Stimulated activated CD8-positive, alpha-beta memory T cell treated with anti-CD3 and anti-CD28 coated beads, Interleukin-4, amount 100 ng/mL, for 4 hours (primary cell): ENCODE measurements at places on chromosomes 3 and 15.

DNA sequence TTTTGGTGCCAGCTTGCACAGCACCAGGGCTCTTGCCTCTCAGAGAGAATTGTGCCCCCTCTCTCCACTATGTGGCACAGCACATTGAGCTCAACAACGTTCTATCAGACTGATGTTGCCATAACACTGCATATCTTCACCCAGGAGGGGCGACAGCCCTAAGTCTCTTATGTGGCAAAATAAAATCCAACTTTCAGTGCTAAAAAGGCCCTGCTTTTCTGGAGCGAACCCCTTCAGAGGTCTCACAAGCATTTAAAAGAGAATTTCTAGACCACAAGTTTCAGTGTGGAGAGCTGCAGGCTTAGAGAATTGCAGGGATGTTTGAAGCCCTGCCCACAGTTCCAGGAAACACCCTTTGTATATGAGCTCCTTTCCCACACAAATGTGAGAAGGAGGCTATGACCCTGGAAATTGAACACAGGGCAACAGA is 85.5 kb downstream of the LIPC start:
- DNase-seq: no peak

GRCh38 chr3:25821746-25822573 is 32.1 kb downstream of the OXSM start:
- DNase-seq: no peak

GRCh38 chr15:80179025-80179759 is 26.4 kb downstream of the FAH start:
- DNase-seq: no peak

DNA sequence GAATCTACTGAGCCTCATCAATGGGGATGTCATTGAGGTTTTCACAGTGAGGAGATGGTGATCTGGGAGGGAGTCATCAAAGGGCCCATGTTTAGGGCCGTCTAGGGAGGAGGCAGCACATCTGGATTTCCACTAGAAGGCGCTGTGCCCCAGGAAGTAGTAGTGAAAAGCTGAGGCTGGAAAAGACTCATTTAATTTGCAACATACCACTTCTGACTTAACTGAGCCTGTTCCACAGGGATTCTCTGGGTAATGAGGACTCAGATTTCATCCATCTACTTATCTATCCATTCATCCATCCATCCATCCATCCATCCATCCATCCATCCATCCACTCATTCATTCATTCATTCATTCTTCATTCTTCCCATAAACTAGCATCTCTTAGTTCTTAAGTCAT is 17.4 kb upstream of the SHF start:
- DNase-seq: peak; percentile 21

GRCh38 chr3:120416868-120417267 is 33.9 kb downstream of the FSTL1 start:
- DNase-seq: no peak

GRCh38 chr3:17740721-17741141 is 1.7 kb downstream of the TBC1D5 start:
- no peak for DNase-seq

DNA sequence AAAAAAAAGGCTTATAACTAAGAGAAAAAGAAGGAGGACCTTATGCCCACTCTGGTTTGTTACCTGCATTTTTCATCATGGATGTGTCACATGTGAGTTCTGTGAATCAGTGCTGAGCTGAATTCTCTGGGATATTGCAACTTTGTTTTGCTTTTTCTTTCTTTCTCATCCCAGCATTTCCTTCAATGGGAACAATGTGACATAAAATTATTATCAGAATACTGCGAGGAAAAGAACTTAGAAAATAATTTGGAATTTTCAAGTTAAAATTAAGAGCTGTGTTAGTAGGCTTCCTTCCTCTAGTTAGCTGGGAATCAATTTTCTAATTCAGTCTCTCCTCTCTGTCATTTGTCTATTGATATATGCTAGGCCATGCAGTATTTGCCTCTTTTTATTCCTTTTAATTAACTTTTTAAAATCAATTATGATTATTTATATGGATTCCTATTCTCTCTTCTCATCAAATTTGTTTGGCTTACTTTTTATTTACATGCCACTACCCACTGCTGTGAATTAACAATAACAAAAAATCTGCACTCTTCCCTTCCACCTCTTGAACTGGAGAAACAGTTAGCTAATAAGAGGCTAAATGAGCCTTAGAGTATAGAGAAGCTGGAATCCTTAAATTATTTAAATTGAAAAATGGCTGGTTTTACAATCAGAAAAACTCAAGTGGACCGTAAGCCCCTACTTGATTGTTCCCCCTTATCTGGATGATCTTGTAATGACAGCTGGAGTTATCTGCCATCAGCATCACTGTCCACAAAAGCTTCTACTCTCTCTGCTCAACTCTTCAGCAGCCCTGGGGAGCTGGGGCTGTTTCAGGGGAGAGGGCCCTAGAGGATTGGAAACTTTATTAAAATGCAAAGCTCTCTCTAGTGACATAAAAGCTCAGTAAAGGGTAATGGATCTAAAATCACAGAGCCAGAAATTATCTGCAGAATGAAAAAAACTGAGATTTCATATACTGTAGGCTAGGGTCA is 95.3 kb upstream of the SOX2 start:
- DNase-seq: no peak

- no peak for DNase-seq
Measured at GRCh38 chr3:54188176-54188791, 65.9 kb downstream of the CACNA2D3 start.

- DNase-seq: no peak
Measured at GRCh38 chr15:35720984-35721383, 175.0 kb upstream of the DPH6 start.

GRCh38 chr15:39584662-39585388 is 3.9 kb downstream of the THBS1 start:
- no peak for DNase-seq

- no peak for DNase-seq
Measured at GRCh38 chr15:40999190-40999589, 45.9 kb downstream of the CHAC1 start.

- no peak for DNase-seq
Measured at GRCh38 chr3:180421221-180421620, 180.7 kb upstream of the TTC14 start.

- no peak for DNase-seq
Measured at GRCh38 chr3:52715714-52716305, 9.9 kb downstream of the SPCS1 start.

DNA sequence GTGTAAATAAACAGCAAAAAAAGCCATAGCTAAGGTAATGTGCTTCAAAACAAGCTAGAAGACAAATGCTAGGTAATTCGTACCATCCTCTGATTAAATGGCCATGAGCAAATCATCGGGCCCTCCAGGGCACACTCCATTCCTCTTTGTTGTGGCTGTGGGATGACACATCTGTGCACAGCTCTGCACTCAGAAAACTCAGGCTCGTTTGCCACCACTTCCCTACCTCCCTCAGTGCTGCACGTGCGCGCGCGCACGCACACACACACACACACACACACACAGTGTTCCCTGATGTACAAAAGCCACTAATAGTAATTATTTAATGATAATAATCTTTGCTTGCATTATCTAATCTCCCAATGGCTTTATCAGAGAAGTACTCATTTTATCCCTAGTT is 336.6 kb downstream of the FEZF2 start:
- DNase-seq: no peak

DNA sequence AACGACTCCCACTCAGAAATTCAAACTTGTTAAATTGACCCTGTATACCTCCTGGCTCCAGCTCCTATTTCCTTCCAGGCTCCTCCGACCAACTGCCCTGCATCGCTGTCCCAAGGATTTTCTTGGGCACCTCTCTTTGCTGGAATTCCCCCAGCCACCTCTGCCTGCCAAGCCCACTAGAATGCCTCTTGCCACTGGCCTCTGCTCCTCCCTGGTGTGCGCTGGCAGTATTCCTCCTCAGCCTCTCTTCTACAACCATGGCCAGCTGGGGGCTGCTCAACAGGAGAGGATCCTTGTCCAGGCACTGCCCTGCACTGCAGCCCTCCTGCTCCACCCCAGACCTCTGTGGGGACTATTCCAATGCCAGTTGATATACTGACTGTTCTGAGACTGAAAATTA is 7.4 kb downstream of the WNT7A start:
- DNase-seq: no peak

- DNase-seq: no peak
Measured at GRCh38 chr3:122602011-122602710, 24.7 kb downstream of the PARP15 start.

- DNase-seq: no peak
Measured at GRCh38 chr3:31294430-31295149, 238.1 kb upstream of the STT3B start.

DNA sequence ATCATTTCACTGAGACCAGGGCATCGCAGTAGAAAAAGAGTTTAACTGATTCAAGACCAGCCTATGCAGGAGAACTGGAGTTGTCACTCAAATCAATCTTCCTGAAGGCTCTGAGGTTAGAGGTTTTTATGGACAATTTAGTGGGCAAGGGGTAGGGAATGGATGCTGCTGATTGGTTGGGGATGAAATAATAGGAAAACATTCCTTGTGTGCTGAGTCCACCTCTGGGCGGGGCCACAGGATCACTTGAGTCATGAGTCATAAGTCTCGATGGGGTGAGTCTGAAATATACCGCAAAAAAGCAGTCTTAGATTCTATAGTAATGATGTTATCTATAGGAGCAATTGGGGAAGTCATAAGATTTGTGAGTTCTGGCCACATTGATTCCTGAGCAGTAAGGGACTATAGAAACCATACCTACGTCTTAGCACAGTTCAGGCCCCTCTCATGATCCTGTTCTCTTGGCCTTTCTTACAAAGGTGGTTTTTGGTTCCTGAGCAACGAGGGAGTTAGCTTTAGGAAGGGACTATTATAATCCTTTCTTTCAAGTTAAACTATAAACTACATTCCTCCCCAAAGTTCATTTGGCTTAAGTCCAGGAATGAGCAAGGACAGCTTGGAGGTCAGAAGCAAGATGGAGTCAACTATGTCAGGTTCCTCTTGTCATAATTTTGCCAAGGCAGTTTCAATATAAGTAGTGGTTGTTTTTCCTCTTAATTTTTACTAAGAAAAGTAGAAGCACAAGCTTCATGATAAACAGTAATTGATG is 2.7 kb upstream of the OPA1 start:
- no peak for DNase-seq

DNA sequence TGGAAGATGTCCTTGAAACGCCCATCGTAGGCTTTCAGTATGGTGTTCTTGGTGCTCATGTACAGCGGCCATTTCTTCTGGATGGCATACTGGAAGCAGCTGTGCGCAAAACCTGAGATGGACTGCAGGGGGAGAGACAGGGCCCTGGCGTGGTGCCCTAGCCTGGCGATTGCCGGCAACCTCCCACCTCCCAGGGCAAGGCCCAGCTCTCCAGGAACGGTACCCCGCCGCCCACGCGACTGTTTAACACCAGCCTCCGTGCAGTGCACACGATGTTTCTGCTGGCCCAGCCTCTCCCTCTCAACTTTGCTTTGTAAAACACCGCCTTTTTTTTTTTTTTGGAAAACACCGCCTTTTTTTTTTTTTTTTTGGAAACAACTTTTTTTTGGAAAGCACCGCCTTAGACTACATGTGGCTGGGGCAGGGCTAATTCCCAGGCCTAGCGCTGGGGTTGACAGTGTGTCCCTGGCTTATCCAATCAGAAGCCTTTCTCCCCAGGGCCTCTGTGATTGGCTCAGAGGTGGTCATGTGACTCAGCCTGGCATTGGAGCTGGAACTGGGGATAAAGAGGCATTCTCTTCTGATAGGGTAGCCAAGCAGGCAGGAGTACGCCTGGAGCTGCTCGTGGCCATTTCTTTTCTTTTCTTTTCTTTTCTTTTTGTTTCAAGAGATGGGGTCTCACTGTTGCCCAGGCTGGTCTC is 14.7 kb downstream of the IDH2 start:
- no peak for DNase-seq

DNA sequence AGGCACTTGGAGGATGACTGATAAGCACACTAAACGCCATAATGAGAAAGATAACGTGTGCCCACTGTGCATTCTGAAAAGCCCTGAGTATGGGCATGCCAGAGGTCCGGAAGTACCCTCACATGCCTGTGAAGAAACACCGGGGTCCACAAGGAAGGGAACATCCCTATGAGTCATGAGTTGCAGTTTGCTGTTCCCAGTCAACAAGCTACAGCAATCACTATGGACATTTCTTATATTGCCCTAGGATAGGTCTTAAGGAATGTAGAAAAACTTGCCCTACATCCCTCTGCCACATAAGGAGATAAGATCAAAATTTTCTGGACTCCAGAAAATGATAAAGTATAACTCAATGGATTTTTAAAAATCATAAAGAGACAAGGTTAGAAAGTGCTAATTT is 9.9 kb downstream of the MB21D2 start:
- DNase-seq: no peak

- DNase-seq: no peak
Measured at GRCh38 chr3:1183320-1184048, 90.7 kb downstream of the CNTN6 start.

DNA sequence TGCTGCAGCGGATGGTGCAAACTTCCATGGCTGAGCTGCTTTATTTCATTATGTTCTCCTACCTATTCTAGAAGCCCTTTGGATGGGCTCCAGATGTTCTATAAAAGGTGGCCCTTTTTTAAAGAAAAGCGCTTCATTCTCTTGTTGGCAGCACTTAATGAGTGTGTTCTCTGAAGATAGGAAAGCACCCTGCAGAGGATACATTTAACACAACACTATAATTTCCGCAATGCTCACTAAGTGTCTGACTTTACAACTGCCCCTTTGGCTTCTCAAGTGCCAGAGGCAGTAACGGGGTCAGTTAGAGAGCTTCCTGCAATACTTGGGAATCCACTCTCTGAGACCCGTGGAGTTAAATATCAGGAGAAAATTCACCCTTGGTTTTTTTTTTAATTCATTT is 88.1 kb downstream of the MDFIC2 start:
- no peak for DNase-seq
